ENCODE measurements at places on chromosomes 13 and 19. TPM values are rescaled to one million over a fixed set of nuclear protein-coding genes. Genes with fewer than 3 reads are reported as not detected.
A peak's percentile ranks its signal among the peaks of the same experiment; 100 is the strongest.

EGLN2 gene
- polyA plus RNA-seq = 75.3 TPM

ADGRE2 gene
- polyA plus RNA-seq = 0.38 TPM

NTF4 gene
- 0.06 TPM for polyA plus RNA-seq

BIVM gene
- 6.7 TPM for polyA plus RNA-seq

ALOX5AP gene
- polyA plus RNA-seq = 14.5 TPM

DNA sequence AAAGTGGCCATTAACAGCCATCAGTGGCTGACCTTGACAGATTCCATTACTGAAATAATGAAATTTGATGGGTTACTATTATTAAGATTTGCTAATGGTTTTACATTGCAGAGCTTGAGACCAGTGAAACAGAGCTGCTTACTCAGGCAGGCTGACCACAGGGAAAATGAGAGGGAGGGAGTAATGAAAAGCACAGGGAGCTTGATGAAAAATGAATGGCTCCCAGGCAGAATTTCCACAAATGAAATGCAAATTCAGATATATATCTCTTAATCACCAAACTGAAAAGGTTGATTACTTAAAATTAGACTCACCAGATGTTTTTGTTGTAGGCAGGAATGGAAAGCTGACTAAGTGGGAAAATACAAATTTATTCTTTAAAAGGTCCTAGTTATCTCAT, 36.1 kb downstream of the HTR2A start:
- no peak for DNase-seq

DNA sequence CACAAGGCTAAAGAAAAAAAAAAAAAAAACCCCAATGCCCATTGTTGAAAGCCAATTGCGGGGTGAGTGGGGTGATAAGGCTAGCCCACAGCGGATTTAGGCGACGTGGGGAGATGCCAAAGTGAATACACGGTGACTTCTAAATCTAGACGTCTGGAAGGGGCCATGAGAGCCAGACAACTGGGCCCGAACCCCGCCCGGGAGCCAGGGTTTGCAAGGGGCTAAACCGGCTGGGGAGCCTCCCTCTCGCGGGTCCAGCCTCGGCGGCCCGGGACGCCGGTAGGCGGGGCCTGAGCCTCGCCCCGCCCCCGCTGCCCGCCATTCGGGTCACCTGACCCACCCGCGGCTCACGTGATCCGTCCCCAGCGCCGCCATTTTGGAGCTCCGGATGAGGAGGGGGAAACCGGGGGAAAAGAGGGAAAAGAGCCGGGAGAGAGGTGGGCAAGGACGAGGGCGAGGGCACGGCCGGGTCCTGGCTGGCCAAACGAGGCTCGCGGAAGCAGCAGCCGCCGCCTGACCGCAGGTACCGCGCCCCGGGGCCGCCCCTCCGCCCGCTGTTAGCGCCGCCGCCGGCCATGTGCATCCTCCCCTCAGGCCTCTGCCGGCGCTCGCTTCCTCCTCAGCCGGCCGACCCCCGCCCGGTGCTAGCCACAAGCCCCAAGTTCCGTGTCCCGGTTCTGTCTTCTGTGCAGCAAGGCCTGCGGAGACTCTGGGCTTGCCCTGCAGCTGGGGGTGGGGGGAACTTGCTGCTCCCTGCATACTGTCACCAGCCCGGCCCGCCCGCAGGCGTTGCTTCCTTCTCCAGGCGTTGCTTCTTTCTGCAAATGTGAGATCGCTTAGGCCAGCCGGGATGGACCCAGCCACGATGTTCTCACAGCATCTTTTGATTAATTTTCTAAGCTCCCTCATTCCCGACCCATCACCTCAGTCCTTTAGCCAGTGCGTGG, at the start of gene ZNF507:
ZNF507 (plus strand) TSS at position 350 of the 947 bp plus-strand sequence. CDS start 7,221 bp downstream, outside the sequence.
- DNase-seq = peak; percentile 87

GRCh38 chr13:32955881-32956594, 60.2 kb upstream of the KL start:
- DNase-seq = no peak

- DNase-seq = no peak
Measured at GRCh38 chr13:77811381-77811780, 107.2 kb downstream of the EDNRB start.

- DNase-seq = no peak
Measured at GRCh38 chr13:114152831-114153371, 20.5 kb upstream of the RASA3 start.

GRCh38 chr13:91644806-91645205, 246.4 kb downstream of the GPC5 start:
- DNase-seq = no peak

GRCh38 chr13:28684257-28684656, 25.3 kb downstream of the POMP start:
- DNase-seq = no peak

GRCh38 chr19:44698492-44699201, at the start of gene CEACAM16:
Gene CEACAM16 (plus strand): TSS chr19:44699151. CDS start chr19:44701457, 2,306 bp downstream.
- DNase-seq = no peak

DNA sequence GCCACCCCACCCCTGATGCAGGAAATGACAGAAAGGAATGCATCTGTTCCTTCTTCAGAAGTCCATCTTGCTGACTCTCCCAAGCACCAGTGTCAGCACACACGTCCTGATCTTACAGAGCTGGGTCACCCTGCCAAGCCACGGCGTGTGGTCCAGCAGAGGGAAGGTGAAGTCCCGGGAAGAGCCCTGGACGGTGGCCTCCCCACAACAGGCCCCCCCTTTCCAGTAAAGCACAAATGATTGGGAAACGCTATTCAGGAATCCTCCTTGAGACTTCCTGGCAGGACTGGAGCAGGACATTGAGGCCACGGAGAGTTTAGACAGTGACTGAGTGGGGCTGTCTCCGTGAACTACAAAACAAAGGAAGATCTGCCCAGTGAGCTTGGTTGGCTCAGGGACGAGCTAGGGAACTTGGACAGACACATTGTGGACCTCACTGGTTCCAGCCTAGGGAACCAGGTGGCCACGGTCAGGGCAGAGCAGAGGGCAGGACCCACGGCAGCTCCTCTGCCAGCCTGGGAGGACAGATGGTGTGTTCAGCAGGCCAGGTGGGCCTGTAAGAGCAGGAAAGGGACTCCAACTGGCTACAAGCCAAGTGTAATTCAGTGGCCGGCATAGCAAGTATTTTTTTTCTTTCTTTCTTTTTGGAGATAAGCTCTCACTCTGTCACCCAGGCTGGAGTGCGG, 41.7 kb downstream of the ELL start:
- no peak for DNase-seq

DNA sequence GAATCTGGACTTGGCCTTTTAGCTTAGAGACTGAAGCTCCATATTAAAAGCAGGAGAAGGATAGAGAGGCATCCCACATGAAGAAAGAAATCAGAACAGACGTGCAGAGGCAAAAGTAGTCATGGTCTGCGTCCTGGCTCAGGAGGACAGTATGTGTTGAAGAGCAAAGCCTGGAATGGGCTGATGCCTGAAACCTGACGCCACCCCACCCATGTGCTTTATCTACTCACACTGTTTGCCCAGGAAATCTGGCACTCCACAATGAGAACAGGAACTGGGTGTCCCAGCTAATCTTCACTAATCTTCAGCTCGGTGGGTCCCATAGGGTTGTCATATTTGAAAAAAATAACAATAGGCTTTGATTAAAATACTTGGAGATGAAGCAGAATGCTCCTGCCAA, 549.0 kb upstream of the GPC6 start:
- DNase-seq = no peak

DNA sequence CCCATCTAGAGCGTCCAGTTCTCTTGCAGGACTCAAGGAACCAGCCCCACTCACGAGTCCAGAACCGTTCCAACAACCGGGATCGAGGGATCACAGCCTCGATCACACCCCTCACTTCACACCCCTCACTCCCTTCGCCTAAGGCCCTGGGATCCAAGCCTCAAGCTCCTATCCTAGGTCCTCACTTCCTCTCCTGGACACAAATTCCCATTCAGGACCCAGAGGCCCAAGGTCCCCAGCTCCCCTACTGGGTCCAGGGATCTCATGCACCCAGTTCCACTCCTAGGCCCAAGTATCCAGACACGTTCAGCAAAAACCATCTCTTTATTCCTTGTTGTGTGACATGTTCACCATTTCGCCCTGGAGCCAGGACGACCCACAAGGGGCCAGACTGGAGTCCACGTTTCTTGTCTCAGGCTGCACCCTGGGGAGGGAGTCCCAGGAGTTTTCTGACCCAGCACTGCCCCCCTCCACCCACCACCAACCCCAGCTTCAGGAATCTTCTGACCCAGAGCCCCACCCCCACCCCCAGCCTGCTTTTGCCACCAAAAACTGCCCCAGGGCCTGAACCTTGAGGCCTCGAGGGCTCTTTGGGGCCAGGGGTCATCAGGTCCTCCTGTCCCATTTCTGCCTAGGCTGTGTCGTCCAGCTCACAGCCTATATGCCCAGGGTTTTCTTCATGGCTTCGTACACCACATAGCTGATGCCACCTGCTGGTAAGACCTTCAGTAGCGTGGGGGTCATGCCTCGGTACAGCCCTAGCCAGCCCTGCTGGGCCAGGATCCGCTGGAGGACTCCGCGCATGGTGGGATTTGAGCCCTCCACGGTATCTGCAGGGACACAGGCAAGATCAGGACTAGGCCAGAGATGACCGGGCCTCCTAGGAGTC, 1.4 kb upstream of the KHSRP start:
- no peak for DNase-seq
